ENCODE measurements at places on chromosomes 3 and 15.

DNA sequence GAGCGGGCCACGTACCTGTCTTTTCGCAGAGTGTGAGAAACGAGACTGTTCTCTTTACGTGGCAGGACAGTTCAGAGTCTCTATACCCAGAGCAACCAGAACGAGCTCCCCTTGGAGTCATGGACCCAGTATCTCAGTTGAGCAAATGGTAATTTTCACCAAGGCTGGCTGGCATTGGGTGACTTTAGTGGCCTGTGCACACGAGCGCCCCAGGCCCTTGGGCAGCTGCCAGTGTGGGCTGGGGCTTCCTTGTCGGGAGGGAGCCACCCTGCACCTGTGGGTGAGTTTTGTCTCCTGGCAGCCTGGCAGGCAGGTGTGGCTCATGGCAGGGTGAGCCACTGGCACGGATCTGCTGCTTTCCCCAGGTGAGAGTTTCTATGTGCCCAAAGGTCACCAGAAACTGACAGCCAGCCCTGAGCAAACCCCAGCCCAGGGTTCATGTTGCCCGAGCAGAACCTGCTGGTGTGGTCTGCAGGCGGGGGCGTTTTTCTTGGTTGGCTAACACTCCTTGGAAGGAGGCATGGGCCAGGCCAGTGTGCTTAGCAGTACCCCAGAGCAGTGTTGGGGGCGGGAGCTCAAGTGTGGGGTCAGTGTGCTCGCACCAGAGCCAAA, 135.0 kb downstream of the TJP1 start:
- no peak for DNase-seq

DNA sequence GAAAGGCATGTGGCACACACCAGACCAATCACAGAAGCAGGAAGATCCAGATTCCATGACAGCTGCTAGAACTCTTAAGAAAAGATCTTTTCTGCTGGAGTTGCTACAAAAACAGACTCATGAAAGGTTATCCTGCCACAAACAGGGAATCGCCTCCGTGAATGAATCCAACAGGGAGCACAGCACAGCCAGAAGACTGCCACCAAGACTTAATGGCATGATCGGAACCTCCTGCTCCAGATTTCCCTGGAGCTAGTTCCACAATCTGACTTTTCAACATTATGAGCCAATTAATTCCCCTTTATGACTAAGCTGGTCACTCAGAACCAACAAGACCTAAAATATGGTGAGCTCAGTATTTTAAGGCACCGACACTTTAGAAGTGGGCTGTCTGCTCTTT, 232.5 kb downstream of the FOXP1 start:
- DNase-seq = no peak

DNA sequence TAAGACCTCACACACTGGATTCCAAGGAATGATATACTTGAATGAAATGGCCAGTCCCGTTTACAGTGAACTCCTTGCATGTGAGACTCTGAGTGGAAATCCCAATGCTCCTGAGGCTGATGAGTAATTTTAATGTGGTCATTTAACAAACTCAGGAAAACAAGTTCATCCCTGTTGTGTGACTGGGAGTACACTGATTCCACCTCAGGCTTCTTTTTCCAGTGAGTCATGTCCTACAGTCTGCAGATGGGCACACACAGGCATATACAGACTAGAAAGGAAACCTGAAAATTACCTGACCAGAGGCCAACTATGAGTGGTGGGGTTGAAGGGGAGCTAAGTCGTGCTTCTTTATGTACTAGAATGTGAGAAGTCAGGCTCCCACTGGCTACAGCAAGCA, 5.8 kb downstream of the SQOR start:
- DNase-seq = peak; percentile 32

DNA sequence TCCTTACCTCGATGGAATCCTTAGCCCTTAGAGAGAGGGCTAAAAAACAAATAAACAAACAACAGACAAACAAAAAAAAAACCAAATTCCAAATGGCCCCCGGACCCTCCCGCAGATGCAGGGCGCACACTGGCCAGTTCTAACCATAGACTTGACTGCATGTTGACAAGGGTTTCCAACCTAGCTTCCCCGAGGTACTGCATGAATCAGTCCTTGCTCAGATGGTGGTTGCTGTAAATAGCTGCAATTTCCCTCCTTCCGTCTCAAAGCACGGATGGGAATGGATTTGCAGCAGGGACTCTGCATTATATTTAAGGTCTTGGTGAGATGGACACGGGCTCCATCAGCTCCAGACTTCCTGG, 162.8 kb downstream of the CD47 start:
- DNase-seq = no peak

- peak; percentile 61 for DNase-seq
These were observed 1.7 kb downstream of the CLRN1 start for GRCh38 chr3:150970665-150971324.

- no peak for DNase-seq
These were observed 39.8 kb upstream of the NR2F2 start for GRCh38 chr15:96290679-96291078.

DNA sequence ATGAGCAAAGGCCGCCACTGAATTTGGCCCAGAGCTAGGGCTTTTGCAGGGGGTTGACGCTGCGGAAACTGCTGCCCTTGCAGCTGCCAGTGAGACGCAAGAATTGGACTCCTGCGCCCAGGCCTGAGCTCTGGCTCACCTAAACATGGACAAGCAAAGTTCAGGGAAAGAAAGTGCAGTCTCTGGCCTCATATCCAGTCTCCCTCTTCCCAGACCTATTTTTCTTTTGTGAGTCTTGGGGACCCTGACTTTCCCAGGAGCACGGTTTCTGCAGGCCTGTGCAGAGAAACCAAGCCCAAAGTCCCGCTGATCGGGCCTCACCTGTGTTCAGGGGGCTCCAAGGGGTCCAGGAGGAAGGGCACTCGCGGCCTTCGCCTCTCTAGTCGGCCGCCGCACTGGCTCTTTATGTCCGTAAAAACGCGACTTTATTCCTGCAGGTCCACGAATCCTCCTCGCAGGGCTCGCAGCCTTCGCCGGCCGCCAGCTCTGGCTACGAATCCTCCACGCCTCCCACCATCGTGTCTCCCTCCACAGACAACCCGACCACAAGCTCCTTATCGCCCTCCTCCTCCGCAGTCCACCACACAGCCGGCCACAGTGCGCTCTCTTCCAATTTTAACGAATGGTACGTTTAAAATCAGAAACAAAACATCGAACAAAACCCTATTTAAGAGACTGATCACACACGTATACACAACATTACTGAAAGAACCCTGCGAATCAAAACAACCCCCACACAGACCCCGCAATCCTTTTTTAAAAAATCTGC, 3.9 kb downstream of the ZIC1 start:
- DNase-seq = no peak

GRCh38 chr3:64187065-64187959, 38.0 kb downstream of the PRICKLE2 start:
- DNase-seq = peak; percentile 99

- no peak for DNase-seq
These were observed 145.3 kb upstream of the NPHP3 start for GRCh38 chr3:132867526-132867925.

DNA sequence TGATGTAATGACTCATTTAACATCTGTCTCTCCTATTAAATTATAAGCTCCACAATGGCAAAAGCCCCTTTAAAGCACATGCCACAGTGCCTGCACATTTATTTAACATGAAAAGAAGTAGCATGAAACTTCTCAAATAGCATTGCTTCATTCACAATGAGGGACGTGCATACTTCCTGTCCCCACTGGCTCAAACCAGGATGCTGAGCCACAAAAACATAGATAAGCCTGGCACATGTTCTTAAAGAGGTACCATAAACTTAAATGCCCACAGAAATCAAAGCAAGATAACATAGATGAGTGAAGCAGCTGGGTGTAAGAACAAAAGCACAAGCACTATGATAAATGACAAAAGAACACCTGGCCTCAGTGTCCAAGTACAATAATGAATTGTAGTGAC, 3.8 kb downstream of the TP53BP1 start:
- DNase-seq = no peak

- DNase-seq = no peak
These were observed 128.4 kb downstream of the CTNNB1 start for GRCh38 chr3:41327718-41328117.

DNA sequence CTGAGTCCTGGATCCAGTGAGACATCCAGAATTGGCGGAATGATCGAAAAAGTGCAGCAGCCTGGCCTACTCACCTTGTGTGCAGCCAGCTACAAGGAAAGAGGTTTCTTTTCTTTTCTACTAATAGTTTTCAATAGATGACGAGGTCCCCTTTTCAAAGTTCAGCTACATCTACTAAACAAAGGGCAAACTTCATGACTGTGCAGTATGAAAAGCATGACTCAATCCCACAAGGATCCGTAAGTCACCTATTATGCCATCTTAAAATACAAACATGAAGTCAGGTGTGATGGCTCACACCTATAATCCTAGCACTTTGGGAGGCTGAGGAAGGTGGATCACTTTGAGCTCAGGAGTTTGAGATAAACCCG, 16.7 kb downstream of the MIX23 start:
- DNase-seq = no peak

- DNase-seq = no peak
These were observed 58.9 kb downstream of the ZNF445 start for GRCh38 chr3:44418549-44418948.

GRCh38 chr3:127222664-127223063, 29.7 kb downstream of the PRR23E start:
- DNase-seq = no peak

DNA sequence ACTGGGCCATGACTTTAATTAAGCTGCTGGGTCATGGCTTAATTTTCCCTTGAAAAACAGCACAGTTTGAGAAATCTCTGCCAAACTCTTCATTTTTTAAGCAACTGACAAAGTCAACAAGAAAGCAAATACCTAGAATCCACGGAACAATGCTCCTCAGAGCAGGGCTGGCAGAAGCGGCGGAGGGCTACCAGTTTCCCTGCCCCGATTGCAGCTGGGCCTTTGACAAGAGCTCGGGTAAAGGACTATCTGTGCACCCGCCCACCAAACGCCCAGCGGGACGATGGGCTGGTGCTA, 1.2 kb downstream of the GOLIM4 start:
- no peak for DNase-seq

- no peak for DNase-seq
These were observed 280.2 kb upstream of the NR2E3 start for GRCh38 chr15:71530116-71530515.

- DNase-seq = no peak
These were observed 3.8 kb downstream of the RBP2 start for GRCh38 chr3:139472380-139473010.

DNA sequence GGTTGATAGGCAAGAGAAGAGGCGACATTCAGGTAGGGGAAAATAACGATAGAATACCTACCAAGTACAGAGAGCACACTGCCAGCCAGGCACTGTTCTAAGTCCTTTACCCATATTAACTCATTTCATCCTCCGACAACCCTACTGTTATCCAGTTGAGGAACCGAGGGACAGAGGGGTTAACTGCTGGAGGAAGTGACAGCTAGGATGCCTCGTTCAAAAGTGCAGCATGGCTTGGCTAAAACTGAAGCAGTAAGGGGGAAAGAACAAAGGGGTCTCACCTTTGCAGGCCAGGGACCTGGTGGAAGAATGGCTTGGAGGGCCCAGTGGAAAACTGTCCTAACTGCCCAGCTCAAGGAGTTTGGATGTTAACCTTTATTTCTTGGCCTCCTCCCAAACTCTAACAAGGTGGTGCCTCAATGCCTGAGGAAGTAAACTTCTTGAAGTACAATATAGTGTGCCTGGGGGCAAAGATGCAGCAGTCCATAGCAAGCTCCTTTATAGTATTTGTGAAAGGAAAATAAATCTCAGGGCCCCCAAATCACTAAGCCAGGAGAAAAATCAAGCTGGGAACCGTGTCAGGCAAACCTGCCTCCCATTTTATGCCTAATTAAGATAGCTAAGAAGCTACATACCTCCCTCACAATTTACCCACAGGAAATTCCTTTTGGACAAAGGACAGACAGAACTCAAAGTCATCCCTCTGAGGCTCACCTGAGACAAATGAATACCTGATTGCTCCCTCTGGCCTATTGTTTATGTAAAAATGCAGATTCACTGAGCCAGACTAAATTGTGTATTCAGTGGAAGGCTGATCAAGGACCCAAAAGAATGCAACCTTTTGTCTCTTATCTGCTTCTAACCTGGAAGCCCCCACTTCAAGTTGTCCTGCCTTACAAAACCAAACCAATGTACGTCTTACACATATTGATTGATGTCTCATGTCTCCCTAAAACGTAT, 1.6 kb upstream of the ITGB5 start:
- no peak for DNase-seq

DNA sequence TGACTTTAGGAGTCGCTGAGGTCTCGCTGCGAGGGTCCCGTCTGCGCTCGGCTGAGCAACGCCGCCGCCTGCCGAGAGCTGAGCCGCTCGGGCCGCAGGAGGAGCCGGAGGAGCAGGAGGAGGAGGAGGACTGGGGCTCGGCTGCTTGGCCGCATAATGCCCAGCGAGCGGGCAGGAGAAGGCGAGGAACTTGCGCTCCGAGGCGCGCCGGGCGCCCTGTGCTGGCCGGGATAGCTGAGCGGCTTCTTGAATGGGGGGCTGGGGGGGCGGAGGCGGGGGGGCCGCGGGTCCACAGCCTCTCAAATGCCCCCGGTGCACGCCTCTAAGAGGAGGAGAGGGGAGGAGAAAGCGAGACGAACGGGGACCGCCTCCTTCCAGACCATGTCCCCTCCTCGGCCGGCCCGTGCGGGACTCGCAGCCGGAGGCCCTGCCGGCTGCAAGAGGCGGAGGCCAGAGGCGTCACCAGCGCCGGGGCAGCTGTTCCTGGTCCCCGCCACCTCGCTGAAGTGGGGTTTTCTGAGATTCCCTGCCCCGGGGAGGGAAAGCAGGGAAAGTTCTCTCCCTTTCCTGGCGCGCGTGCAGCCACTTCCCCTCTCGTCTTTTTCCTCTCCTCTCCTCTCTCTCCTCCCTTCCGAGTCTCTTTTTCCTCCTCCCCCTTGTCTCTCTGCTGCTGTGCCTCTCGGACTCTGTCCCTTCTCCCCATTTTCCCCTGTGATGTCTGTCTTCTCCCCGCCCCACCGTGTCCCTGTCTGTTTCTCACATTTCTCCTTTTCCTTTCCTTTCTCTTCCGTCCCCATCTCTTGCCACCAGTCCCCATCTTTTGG, at the start of gene ADAMTS9:
TSS of gene ADAMTS9 (minus strand) at position 220 of the 824 bp plus-strand sequence. CDS start 343 bp downstream, outside the sequence.
- no peak for DNase-seq

- DNase-seq = no peak
These were observed 3.5 kb upstream of the ZBTB11 start for GRCh38 chr3:101680466-101680865.

DNA sequence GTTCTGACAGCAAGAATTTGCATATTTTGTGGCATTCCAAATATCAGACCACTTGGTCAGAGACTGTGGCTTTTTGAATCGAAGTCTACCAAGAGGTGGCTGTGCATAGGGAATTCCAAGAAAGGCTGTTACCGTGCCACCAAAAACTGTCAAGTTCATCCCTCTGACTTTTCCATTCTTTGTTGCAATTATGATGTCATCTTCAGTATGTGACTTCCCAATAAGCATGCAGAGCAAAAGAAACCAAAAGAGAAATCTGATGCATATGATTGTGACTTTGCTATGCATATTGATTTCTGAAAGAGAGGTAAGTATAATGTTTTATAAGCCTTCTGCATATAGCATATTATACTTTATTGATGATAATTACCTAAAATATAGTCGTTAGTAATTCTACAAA, 6.5 kb downstream of the BCHE start:
- no peak for DNase-seq

GRCh38 chr3:57604971-57605370, 7.8 kb upstream of the ARF4 start:
- DNase-seq = no peak

GRCh38 chr3:11928381-11928780, 75.8 kb upstream of the SYN2 start:
- DNase-seq = no peak

All from retinal pigment epithelial cell (primary cell).